SK-MEL-5 (cell line): ENCODE measurements at places on chromosomes 12 and 14.

- no peak for DNase-seq
Measured at GRCh38 chr12:16303939-16304338, 26.5 kb upstream of the SLC15A5 start.

DNA sequence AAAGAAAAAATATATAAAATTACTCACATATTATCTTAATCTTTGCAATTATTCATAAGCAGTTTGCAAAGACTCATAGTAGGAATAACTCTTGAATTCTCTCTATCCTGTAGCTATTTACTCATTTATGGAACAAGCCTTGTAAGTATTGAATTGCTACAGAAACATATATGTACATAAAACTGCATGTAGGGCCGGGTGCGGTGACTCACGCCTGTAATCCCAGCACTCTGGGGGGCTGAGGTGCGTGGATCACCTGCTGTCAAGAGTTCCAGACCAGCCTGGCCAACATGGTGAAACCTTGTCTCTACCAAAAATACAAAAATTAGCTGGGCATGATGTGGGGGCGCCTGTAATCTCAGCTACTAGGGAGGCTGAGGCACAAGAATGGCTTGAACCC lies 286.2 kb downstream of the PPFIA2 start:
- DNase-seq: no peak

GRCh38 chr12:42031847-42032564 lies 112.7 kb downstream of the GXYLT1 start:
- DNase-seq: no peak

GRCh38 chr12:2335109-2335508 lies 282.3 kb downstream of the CACNA1C start:
- DNase-seq: no peak

GRCh38 chr12:14185427-14186192 lies 179.9 kb upstream of the ATF7IP start:
- DNase-seq: peak; percentile 70

DNA sequence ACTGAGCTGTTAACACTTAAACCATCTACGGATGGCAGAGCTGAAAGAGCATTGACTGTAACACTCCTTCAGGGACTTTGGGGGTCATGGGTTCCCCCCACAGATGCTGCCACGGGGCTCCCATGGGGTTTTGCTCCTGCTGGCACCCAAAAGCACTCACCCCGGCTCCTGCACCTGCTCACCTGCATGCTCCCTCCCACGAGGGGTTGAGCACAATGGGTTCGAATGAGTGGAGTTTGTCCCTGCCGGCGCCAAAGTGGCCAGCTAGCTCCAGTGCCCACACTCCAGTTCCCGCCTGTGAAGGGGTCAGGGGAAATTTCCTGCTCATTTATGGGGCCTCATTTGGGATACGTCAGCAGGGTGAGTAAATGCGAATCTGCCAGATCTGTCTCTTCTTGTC lies 40.7 kb downstream of the TNFAIP2 start:
- DNase-seq: no peak

DNA sequence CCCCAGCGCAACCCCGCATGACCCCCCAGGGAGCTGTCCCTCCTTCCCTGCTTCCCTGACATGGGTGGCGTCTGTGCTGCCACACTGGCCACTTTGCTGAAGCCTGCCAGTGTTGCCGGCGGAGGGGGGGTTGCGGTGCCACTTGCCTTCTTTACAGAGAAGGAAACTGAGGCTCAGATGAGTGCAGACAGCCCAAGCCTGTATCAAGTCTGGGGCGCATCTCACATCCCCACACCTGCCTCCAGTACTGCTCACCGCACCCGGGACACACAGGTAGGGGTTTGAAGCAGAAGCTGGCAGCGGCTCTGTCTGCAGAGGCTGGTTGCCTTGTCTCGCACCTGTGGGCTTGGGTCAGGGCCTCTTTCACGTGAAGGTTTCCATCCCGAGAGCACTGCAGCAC lies 104.7 kb upstream of the RTL1 start:
- no peak for DNase-seq

DNA sequence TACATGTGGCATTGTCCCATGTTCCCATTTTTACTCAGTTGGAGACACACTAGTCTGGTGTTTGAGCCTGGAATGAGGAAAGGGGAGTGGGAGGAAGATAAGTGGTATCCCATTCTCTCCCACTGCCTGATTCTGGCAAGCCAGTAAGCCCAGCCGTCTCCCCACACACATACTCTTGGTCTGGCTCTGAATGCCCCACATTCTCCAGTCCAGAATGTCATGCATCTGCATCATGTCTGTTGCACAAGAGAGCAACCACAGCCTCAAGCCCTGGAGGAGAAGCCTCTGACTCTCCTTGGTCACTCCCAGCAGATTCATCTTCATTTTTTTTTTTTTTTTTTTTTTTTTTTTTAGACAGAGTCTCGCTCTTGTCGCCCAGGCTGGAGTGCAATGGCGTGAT lies 48.0 kb downstream of the DRAM1 start:
- peak; percentile 86 for DNase-seq

DNA sequence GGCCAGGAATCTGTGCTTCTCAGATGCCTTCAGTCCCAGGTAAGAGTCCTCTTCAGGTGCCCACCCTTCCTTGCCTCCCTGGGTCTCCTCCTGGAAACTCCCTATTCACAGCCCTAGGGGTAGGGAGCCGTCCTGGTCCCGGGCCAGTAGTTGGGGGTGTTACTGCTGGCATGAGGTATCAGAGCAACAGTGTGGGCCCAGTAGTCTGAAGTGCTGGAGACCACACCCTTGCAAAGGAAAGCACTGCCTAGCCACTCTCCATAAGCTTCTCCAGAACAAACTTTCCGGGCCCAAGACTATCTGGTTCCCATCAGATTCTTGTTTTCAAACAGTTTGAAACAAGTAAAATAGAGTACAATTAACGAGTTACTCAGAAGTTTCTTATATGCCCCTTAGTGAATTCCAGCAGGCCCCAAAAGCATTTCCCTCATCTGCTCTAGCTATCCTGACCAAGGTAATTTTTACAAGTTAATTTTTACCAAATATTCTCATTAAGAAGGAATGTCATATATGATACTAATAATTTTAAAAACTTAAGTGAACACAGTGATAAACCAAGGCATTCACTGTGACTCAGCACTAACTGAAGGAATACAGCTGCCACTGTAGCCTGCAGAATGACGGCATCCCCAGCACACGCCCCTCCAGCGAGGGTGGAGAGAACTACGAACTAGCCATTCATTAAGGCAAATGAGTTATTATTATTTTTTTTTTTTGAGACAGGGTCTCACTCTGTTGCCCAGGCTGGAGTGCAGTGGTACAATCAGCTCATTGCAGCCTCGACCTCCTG lies 49.4 kb downstream of the MOK start:
- DNase-seq: no peak

DNA sequence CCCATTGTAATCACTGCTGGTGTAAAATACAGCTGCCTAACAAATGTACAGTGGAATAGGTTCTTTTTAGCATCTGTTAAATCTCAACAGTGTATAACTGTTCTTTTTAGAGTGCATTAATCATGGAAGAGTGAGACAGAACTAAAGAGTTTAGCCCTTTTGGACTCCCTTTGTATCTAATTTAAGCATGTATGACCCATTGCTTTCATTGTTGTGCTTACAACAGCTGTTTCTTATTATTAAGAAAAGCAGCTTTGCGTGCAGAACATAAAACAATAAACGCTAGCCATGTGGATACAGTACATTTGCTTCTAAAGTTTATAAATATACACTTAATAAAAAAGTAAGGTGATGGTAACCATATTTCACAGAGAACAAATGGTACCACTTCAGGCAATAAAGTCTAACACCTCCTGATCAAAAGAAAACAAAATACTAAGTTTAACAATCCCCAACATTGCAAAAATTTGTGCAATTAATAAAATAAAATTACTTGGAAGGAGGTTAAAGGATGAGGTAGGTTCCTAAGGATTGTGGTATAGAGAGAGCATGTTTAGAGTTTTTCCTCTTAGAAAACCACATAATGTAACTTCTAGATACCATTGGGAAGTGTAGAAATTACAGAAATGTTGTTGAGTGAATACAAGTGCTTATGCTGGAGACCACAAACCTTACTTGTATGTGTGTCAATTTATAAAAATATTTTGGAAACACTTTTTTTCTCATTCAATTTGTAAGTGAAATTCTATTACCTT lies 448.7 kb downstream of the SLC6A15 start:
- DNase-seq: no peak

GRCh38 chr12:114438635-114439256 lies 32.8 kb upstream of the TBX5 start:
- no peak for DNase-seq
